Kidney tubule cell (primary cell): ENCODE measurements at places on chromosomes 1 and 21.

- DNase-seq = peak; percentile 58
Observed at GRCh38 chr1:228226956-228227791, 19.3 kb downstream of the OBSCN start.

GRCh38 chr1:166159656-166160055 is 7.1 kb downstream of the FAM78B start:
- no peak for DNase-seq

GRCh38 chr21:34980423-34981115 is 68.5 kb downstream of the RUNX1 start:
- DNase-seq = no peak

- no peak for DNase-seq
Observed at GRCh38 chr1:119341372-119341947, 27.1 kb upstream of the HAO2 start.

- no peak for DNase-seq
Observed at GRCh38 chr1:14740016-14740415, 141.5 kb downstream of the KAZN start.

GRCh38 chr1:243712941-243713340 is 137.1 kb downstream of the AKT3 start:
- DNase-seq = no peak

DNA sequence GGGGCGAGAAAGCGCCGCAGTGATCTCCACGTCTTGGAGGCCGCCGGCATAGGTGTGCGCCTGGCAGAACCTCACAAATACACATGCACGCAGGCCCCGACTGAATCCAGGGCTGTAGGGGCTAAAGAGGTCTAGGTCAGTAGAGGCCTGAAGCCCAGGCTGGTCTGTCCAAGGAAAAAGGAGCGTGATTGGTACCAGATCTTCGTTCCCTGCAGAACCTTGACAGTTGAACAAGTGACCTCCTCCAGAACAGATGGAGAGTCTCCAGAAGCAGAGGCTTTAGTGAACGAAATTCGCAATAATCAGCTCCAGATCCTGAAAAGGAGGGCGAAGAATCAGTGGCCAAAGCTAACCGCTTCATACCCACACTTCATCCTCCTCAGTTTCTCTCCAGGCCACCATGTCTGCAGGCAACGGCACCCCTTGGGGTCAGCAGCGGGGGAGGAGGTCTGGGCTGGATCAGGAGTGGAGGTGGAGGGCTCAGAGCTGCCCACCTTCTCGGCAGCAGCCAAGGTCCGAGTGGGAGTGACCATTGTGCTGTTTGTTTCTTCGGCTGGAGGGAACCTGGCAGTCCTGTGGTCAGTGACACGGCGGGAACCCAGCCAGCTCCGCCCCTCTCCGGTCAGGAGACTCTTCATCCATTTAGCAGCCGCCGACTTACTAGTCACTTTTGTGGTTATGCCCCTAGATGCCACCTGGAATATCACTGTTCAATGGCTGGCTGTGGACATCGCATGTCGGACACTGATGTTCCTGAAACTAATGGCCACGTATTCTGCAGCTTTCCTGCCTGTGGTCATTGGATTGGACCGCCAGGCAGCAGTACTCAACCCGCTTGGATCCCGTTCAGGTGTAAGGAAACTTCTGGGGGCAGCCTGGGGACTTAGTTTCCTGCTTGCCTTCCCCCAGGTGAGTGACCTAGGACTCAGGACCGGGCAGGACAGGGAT is 749 bp upstream of the PEX11B start:
- peak; percentile 85 for DNase-seq
